Upper lobe of right lung (tissue), 1 donor: ENCODE measurements at places on chromosomes 7 and 10. TPM values are rescaled to one million over a fixed set of nuclear protein-coding genes. Genes with fewer than 3 reads are reported as not detected.

GRCh38 chr10:105017116-105017515 lies 376.0 kb downstream of the SORCS3 start:
- H3K4me1 ChIP-seq, result no peaks in the 10 kb centered on the region
- no peak for DNase-seq
- no peak overlapping the region for H3K4me3 ChIP-seq
- H3K27ac ChIP-seq, result no peak overlapping the region

DNA sequence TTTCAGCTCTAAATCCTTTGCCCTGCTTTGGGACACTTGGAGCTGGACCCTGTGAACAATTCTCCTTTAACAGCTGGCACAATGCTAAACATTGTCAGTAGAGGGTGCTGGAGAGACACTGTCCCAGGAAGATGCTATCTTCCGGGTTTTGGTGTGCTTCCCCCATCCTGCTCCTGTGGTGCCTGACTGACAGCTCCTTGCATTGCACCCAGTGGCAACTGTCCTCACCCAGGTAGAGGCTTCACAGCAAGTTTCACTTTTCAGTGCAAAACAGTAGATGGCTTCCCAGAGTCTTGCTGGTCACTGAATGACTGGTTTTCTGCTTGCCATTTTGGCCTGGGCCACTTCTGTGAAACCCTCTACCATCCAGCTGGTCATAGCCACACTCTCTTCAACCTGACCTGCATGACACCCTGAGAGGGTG lies 77.3 kb downstream of the CDC14C start:
- H3K36me3 ChIP-seq, result no peaks in the 10 kb centered on the region
- H3K27me3 ChIP-seq, result no peaks in the 10 kb centered on the region
- no peak overlapping the region for H3K27ac ChIP-seq
- DNase-seq, result no peak

GRCh38 chr10:67807855-67808456 lies 30.0 kb downstream of the DNAJC12 start:
- no peak for DNase-seq
- H3K27ac ChIP-seq, result no peak overlapping the region
- H3K4me3 ChIP-seq, result no peak overlapping the region
- no peaks in the 10 kb centered on the region for H3K27me3 ChIP-seq

ANKRD2 gene
- total RNA-seq, result 0.98 TPM

HELLS gene
- 3.3 TPM for total RNA-seq

DNA sequence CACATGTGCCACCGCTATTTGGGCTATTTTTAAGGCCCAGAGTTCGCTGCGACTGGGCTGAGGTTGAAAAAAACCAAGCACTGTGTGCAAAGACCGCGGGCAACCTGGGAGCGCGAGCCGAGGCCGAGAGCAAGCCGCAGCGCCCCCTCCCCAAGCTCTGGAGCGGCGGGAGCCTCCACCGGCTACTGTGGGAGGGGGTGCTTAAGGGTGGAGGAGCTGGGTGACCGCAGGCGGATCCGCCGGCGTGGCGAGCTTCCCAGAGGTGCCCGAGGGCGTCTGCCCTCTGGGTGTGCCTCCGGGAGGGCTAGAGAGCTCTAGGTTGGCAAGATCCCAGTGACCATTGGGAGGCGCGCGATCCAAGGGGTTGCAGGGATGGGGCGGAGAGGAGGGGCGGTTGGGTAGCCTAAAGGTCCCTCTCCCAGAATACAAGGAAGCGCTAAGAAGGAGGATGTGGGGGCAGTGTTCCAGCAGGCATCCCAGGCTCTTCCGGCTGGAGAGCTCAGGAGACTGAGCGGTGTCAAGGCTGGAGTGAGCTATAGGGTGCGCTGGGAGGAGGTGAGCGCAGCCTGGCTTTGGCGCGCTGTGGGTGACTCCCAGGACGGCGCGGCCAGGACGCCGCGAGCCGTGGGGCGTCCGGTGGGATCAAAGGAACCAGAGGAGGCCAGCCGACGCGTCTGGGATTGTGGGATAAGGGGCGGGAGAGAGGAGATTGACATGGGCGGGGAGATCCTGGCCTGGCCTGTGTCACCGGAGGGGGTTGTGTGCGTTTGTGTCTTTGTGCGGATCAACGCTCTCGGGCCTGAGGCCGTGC lies 8.0 kb downstream of the DLX5 start:
- H3K4me1 ChIP-seq, result peaks cover under 1% of the 10 kb centered on the region
- H3K36me3 ChIP-seq, result no peaks in the 10 kb centered on the region
- no peak overlapping the region for H3K27ac ChIP-seq
- peaks cover 96% of the 10 kb centered on the region for H3K27me3 ChIP-seq
